ENCODE measurements at places on chromosomes 3 and 15.

DNA sequence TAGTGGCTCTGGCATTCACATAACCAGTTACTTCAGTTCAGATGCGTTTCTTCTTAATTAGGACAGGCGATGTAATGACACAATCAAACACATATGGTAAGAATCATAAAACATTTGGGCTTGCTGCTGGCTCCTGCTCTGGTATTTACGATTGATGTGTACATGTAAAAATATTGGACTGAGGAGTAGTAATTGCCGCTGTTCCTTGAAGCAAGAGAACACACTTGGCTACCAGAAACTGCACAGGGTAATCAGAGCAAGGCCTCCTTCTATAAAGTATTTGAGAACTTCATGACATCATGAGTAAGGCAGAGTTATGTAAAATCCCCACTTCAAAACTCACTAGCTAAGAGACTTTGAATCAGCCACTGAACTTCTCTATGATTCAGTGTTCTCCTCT lies 158.1 kb downstream of the SSR3 start:
- no peak for DNase-seq

DNA sequence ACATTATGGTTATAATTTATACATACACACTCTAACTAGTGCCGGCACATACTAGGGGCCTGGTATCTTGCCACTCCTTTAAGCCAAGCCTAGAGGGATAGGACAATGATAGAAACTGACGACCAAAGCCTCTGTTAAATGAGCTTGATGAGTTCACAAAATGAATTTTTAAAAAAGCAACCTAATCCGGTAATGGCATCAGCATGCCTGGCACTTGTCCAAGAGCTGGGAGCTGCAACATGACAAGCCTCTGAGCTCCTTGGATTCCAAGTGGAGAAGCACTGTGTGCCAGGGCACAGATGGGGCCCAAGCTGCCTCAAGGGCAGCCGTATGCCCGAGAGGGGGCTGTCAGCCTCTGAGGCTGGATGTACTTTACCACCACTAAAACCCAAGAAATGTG lies 9.7 kb downstream of the ETV5 start:
- no peak for DNase-seq

DNA sequence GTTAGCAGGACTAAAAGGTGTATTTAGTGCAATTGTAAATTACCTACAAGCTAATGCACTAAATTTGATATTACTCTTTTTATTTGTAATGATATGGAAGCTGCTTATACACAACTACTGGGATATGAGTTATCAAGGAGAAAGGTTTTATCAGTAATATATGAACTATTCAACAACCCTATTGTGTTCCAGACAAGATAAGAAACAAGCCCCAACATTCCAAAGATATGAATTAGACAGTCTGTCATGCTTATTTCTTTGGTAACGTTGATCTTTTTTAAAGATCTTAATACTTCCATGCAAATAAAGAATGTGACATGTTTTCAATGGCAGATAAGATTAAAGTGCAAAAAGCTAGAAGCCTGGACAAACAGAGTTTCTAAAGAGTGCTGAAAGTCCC lies 314.0 kb upstream of the THBS1 start:
- DNase-seq = no peak

- DNase-seq = no peak
These were observed 41.8 kb downstream of the SLMAP start for GRCh38 chr3:57797701-57798487.

DNA sequence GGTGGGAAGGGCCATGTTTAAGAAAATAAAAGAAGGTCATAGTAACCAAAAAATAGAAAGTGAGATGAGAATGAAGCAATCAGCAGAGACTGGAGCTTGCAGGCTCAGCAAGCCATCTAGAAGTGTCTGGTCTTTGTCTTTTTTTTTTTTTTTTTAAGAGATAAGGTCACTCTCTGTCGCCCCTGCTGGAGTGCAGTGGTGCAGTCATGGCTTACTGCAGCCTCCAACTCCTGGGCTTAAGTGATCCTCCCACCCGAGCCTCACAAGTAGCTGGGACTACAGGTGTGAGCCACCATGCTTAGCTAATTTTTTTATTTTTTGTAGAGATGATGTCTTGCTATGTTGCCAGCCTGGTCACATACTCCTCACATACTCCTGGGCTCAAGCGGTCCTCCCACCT lies 36.2 kb downstream of the GXYLT2 start:
- no peak for DNase-seq

DNA sequence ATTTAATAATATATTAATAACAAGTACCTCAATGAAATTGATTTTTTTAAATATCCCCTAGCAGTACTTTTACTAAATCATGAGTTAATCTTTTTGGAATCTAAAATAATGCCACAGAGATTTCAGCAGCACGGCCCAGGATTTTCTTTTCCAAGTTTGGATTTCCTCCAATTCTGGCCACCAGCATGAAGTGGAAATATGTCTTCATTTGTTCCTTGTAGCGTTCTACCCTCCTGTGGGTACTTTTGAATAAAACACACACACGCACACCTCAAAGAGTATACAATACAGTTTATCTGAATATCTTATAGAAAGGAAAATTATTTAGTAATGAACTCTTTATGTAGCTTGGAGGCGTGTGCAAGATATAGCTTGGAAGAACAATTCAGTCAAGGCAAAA lies 125.1 kb upstream of the STT3B start:
- no peak for DNase-seq

DNA sequence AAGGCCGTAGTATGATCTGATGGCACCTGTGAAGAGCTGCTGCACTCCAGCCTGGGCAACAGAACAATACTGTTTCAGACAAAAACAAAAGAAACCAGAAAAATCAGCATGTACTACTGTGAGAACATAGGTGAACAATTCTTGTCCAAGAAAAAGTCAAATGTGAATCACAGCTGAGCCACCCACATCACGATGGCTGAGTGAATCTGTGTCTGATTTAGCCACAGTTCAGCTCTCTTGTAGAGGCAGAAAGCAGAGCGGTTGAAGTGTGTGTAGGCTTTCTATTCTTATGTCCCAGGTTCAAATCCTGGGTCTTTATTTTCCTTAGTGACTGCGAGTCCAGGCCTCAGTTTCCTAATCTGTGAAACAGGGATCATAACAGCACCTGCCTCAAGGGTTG lies 4.4 kb upstream of the FURIN start:
- DNase-seq = no peak

- DNase-seq = no peak
These were observed 138.4 kb upstream of the NAALADL2 start for GRCh38 chr3:174720717-174721116.

DNA sequence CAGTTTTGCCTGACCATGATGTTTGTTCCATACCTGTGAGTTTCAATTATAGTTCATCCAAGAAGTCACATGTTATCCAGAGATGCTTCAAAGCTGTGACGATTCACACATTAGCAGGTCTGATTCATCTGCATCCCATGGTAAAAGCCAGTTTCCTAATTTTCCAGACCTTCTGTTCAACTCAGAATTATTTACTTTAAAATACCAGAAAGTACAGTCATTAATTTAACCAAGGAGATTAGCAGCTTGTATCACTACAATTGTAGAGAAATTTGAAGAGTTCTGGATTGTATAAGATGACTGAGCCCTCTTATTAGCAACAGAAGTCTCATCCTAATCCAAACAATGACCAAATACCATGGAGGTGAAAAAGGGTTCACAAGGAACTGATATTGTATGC lies 76.1 kb upstream of the THBS1 start:
- no peak for DNase-seq

DNA sequence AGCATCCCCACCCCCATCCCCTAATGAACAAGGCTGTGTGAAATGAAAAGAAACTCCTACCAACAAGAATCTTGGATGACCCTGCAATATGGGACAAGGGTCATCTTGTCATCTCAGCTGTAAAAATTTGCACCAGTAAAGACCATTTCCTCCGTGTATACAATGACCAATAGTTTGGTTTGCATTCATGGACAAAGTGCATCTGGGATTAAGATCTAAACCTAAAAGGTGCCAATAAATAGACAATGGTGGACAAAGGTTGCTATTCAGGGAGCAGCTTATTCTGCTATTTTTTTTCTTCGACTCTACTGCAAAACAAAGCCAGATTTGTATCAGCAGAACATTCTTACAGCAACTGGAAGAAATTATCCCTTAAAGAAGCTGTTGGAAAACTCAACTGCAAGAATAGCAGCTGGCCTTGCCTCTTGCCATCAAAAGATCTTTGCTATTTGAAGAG lies 8.0 kb downstream of the MGLL start:
- no peak for DNase-seq

Measured in stimulated activated CD4-positive, alpha-beta T cell treated with anti-CD3 and anti-CD28 coated beads, Interleukin-4, amount 100 ng/mL, for 1 hour (primary cell).